ENCODE measurements at places on chromosomes 3 and 15. TPM values are rescaled to one million over a fixed set of nuclear protein-coding genes. Genes with fewer than 3 reads are reported as not detected.

- DNase-seq, result no peak
- H3K27me3 ChIP-seq, result no peaks in the 10 kb centered on the region
- H3K36me3 ChIP-seq, result peaks cover 76% of the 10 kb centered on the region
- no peaks in the 10 kb centered on the region for H3K4me1 ChIP-seq
- no peak overlapping the region for H3K4me3 ChIP-seq
- no peak overlapping the region for H3K27ac ChIP-seq
These were observed 53.4 kb upstream of the DCUN1D1 start for GRCh38 chr3:183033746-183034145.

GRCh38 chr3:194421-194820, 2.1 kb upstream of the CHL1 start:
- H3K4me3 ChIP-seq, result no peak overlapping the region
- peaks cover 20% of the 10 kb centered on the region for H3K27me3 ChIP-seq
- H3K36me3 ChIP-seq, result no peaks in the 10 kb centered on the region

DNA sequence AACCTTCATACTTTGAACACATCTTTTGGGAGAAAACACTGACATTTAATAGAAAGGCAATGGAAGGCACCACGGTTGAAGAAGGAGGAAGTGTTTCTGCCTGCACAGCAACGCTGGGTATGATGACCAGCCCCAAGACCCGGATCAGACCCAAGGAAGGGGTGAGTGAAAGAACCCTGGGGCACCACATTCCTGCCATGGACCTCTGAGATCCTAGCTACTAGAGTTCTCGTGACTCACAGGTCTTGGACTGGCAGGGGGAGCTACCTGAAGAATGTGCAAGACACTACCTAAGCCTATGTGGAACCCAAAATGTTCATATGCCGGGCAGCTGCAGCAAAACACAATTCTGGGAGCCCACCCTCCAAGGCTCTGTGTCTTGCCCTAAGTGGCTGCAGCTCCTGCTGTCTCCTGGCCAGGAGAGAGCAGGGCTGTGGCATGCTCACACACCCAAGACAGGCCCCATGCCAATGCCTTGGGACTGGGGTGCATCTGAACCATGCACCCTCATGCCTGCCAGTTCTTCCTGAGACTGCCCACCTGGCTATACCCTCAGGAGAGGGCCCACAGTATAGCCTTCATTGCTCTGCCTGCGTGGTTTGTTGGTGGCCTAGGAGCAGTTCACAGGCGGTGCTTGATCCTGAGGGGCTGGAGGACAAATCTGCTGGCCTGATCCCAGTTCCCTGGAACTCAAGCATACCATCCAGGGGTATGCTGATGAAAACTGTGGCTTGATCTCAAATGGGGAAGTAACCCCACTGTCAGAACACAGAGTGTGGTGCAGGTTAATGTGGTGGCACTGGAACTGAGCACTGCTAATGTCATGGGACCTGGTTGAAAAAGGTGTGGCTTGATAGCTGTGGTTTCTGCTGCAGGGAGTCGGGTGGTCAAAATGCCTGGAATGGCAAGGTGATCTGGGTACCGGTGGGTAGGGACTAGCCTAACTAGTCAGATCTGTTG, 353.3 kb upstream of the ARHGEF26 start:
- no peaks in the 10 kb centered on the region for H3K27me3 ChIP-seq
- no peak overlapping the region for H3K27ac ChIP-seq
- DNase-seq, result no peak
- H3K4me1 ChIP-seq, result no peaks in the 10 kb centered on the region
- H3K36me3 ChIP-seq, result no peaks in the 10 kb centered on the region

DNA sequence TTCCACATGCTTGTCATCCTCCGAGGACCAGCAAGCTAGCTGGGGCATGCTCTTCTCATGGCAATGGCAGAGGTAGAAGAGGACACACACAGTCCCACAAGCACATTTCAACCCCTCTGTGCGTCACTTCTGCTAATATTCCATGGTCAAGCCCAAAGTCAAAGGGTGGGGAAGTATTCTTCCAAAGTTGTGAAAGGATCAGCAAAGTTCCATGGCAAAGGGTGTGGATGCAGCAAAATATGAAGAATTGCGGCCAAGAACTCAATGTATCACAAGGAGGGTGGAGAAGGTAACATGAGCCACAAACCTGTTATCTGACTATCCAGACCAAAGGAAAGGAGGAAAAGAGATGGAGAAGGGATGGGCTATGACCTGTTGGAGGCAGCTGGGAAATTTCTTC, 71.2 kb upstream of the SNRK start:
- H3K4me1 ChIP-seq, result no peaks in the 10 kb centered on the region
- no peaks in the 10 kb centered on the region for H3K27me3 ChIP-seq
- DNase-seq, result no peak
- H3K4me3 ChIP-seq, result no peak overlapping the region
- H3K27ac ChIP-seq, result no peak overlapping the region
- no peaks in the 10 kb centered on the region for H3K36me3 ChIP-seq

FBXW12 gene
- not detected for total RNA-seq

VIPR1 gene
- 92.6 TPM for total RNA-seq

Measured in upper lobe of left lung (tissue), 6 donors.